Upper lobe of left lung (tissue), 6 donors: ENCODE measurements at places on chromosomes 16 and 17.

GRCh38 chr16:72992142-72992601 lies 55.8 kb downstream of the ZFHX3 start:
- H3K4me3 ChIP-seq, result no peak overlapping the region
- H3K27ac ChIP-seq, result peak overlapping the region; percentile 42
- H3K36me3 ChIP-seq, result no peaks in the 10 kb centered on the region
- DNase-seq, result no peak
- H3K4me1 ChIP-seq, result peaks cover 81% of the 10 kb centered on the region

DNA sequence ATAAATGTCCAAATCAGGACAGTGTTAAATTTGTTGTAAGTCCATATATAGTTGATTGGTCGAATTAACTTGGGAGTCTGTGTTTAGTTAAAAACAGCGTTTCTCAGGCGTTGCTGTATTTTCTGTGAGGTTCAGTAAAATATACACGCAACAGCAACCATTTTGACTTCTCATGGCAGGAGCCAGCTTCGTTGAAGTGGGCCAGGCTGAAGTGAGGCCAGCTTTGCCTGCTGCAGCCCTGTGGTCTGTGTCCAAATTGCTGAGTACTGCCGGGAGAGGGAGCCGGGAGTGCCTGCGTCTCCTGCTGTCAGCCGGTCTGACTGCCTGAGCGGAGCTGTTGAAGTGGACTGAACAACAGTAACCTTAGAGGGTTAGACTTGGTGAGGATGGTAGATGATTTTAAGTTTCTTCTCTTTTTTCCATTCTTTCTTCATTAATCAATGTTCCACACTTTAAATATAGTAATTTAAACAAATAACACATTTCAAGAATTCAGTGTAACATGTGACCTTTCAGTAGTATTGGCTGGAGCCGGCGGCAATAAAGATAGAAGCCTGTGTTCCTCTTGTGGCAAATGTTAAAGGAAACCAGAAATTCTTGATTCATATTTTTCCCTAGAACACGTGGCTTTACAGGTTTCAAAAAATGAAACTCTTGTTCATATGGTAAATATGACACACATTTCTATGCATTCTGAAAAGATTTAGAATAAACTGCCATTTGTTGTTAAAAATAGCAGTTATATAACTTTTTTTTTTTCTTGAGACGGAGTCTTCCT lies 37.0 kb upstream of the ZNF750 start:
- no peaks in the 10 kb centered on the region for H3K27me3 ChIP-seq
- peaks cover 8% of the 10 kb centered on the region for H3K36me3 ChIP-seq
- peak overlapping the region; percentile 90 for H3K27ac ChIP-seq
- H3K4me1 ChIP-seq, result peaks cover 71% of the 10 kb centered on the region

DNA sequence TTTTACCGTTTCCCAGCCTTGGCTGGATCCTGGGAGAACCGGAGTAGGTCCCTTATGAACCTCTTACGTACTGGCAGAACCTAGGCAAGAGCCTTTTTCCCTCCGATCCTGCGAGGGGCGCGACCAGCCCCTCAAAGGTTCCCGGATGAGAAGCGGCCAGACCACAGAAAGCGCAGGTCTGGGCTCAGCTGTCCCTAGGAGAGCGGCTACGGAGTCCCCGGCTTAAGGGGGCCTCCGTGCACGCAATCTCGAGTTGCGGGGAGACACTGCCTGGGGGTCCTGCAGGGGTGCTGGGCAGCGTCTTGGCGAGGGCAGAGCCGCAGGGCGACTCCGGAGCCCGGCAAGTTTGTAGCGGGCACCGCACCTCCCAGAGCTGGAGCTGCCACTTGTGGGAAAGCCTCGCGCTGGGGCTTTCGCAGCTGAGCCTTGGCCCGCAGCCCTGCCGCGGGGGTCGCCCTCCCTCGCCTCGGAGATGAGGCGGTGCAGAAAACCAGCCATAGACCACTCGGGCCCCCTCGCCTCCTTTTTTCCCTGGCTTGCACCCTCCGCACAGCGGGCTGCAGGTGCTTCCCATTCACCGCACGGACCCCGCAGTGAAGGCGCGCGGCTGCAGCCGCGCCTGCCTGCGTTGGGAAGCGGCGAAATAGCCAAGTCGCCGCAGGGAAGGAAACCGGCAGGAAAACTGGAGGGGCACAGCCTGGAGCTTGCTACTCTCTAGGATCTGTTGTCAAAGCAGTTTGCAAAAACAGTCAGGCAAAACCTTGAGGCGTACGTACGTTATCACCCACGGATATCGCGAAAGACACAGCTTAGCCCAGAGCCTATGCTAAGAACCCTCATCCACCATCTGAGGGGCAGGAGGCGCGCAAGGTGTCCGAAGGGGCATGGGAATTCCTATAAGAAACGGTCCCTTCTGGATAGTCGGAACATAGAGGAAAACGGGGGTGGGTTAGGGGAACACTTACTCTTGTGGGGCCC lies 834 bp downstream of the CDH8 start:
- H3K4me3 ChIP-seq, result peak overlapping the region; percentile 22
- peaks cover 24% of the 10 kb centered on the region for H3K27me3 ChIP-seq
- no peaks in the 10 kb centered on the region for H3K36me3 ChIP-seq
- H3K27ac ChIP-seq, result no peak overlapping the region
- DNase-seq, result peak; percentile 62

GRCh38 chr16:363110-363765 lies 7.1 kb downstream of the MRPL28 start:
- no peak overlapping the region for H3K27ac ChIP-seq
- DNase-seq, result no peak
- H3K27me3 ChIP-seq, result no peaks in the 10 kb centered on the region
- peaks cover 6% of the 10 kb centered on the region for H3K4me1 ChIP-seq

DNA sequence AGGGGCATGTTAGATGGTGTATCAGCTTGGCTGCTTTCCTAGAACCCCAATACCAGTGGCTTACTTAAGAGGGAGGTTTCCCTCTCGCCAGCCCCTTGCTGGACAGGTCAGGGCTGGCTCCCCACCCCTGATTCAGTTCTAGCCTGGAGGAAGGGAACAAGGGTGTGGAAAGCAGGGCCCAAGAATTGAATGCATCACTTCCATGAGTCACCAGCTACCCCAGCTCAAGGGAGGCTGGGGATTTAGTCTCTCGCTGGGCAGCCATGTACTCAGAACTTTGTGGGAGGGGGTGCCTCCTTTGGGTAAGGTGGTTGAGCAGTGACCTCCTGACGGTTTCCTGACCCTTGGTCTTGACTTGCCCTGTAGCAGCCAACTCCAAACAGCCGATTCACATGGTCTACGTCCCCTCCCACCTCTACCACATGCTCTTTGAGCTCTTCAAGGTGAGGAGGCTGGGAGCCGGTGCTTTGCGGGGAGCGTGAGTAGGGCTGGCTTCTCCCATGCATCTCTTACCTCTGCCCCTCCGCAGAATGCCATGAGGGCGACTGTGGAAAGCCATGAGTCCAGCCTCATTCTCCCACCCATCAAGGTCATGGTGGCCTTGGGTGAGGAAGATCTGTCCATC lies 12.8 kb downstream of the PDK2 start:
- peaks cover 9% of the 10 kb centered on the region for H3K4me1 ChIP-seq
- peaks cover 14% of the 10 kb centered on the region for H3K36me3 ChIP-seq
- DNase-seq, result no peak
- no peaks in the 10 kb centered on the region for H3K27me3 ChIP-seq
- no peak overlapping the region for H3K4me3 ChIP-seq

- no peaks in the 10 kb centered on the region for H3K36me3 ChIP-seq
- no peak overlapping the region for H3K4me3 ChIP-seq
- no peaks in the 10 kb centered on the region for H3K27me3 ChIP-seq
- H3K27ac ChIP-seq, result peak overlapping the region; percentile 34
Measured at GRCh38 chr16:49698931-49699840, 156.7 kb downstream of the ZNF423 start.

DNA sequence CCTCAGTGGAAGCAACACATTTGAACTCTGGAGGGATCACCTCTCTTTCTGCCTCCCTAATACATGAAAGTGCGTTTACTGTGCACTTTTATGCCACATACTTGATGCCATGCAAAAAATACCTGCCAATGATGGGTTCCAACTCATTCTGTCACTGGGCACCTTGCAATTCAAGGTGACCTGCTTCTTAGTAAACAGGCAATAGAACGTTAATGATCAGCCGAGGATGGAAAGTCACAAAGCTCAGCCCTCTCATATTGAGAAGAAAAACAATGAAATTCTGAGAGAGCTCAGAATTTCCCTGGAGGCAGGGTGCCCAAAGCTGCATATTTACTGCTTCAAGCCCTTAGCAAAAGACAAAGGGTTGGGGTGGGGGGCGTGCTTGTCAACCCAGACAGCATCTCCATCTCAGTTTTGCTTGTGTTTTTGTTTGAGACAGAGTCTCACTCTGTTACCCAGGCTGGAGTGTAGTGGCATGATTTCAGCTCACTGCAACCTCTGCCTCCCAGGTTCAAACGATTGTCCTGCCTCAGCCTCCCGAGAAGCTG lies 23.2 kb downstream of the LITAF start:
- no peak for DNase-seq
- H3K4me1 ChIP-seq, result peaks cover 6% of the 10 kb centered on the region
- no peaks in the 10 kb centered on the region for H3K36me3 ChIP-seq
- H3K27me3 ChIP-seq, result no peaks in the 10 kb centered on the region
- H3K27ac ChIP-seq, result peak overlapping the region; percentile 35
- H3K4me3 ChIP-seq, result no peak overlapping the region

GRCh38 chr16:2609827-2610470 lies 72.1 kb downstream of the PDPK1 start:
- no peaks in the 10 kb centered on the region for H3K4me1 ChIP-seq
- H3K27ac ChIP-seq, result no peak overlapping the region
- H3K4me3 ChIP-seq, result no peak overlapping the region
- no peaks in the 10 kb centered on the region for H3K27me3 ChIP-seq
- peak; percentile 61 for DNase-seq

- no peak for DNase-seq
- peaks cover 5% of the 10 kb centered on the region for H3K36me3 ChIP-seq
- H3K27me3 ChIP-seq, result no peaks in the 10 kb centered on the region
- H3K27ac ChIP-seq, result no peak overlapping the region
- H3K4me1 ChIP-seq, result no peaks in the 10 kb centered on the region
Measured at GRCh38 chr17:60647705-60648104, 29.9 kb upstream of the BCAS3 start.

DNA sequence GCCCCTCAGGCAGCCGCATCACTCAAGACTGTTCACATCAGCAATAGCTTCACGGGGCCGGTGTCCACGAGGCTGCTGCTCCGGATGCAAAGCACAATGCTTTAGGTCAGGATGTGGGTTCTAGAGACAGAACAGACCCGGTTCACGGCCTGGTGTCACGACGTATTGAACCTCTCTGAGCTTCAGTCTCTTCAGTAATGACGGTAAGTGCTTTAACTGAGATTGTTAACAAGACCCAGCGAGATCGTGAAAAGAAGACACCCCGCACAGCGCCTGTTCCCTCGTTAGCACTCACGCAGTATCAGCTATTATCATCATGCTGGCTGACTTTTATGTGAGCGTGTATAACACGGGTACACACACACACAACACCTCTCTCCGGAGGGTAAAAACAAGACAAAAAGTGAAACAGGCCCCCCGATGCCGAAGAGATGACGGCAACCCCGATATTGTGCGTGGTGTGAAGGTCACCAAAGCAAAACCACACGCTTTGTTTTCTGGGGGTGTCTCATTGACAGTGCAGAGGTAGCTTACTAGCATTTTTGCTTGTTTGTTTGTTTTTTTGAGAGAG lies 21.4 kb upstream of the ABR start:
- DNase-seq, result no peak
- no peak overlapping the region for H3K27ac ChIP-seq
- no peaks in the 10 kb centered on the region for H3K27me3 ChIP-seq
- peaks cover 35% of the 10 kb centered on the region for H3K4me1 ChIP-seq

- H3K36me3 ChIP-seq, result no peaks in the 10 kb centered on the region
- no peaks in the 10 kb centered on the region for H3K4me1 ChIP-seq
- DNase-seq, result no peak
Measured at GRCh38 chr16:47728205-47728604, 267.1 kb downstream of the PHKB start.

DNA sequence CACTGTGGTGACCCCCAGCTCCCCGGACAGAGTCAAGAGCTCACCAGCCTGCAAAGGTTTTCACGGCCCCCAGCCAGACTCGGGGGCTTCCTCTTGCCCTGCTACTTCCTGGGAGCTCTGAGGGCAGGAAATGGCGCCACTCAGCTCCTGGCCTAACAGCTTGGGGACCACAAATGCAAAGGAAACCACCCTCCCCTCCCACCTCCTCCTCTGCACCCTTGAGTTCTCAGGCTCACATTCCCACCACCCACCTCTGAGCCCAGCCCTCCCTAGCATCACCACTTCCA lies 375 bp upstream of the SPN start:
- no peak overlapping the region for H3K27ac ChIP-seq
- H3K27me3 ChIP-seq, result no peaks in the 10 kb centered on the region
- no peak for DNase-seq
- H3K4me1 ChIP-seq, result peaks cover 25% of the 10 kb centered on the region
- H3K36me3 ChIP-seq, result no peaks in the 10 kb centered on the region

DNA sequence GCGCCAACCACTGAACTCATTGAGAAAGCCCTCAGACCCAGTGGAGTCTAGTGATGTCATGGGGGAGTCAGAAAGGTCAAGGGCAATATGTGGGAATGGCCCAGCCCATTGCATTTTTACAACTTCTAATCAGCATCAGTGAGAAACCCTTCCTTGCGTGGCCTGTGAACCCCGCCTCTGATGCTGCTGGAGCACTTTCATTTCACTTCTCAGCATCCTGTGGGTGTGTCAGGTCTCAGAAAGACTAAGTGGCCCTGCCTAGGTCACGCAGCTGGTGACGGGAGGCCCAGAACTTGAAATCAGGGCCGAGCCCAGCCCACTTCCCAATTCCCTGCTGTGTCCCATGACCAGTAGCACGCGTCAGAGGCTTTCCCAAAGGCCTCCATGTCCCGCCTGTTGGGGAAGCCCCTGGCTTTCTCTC lies 6.1 kb downstream of the DNAI2 start:
- peak overlapping the region; percentile 4 for H3K27ac ChIP-seq
- peak; percentile 32 for DNase-seq
- no peaks in the 10 kb centered on the region for H3K27me3 ChIP-seq
- no peaks in the 10 kb centered on the region for H3K36me3 ChIP-seq

DNA sequence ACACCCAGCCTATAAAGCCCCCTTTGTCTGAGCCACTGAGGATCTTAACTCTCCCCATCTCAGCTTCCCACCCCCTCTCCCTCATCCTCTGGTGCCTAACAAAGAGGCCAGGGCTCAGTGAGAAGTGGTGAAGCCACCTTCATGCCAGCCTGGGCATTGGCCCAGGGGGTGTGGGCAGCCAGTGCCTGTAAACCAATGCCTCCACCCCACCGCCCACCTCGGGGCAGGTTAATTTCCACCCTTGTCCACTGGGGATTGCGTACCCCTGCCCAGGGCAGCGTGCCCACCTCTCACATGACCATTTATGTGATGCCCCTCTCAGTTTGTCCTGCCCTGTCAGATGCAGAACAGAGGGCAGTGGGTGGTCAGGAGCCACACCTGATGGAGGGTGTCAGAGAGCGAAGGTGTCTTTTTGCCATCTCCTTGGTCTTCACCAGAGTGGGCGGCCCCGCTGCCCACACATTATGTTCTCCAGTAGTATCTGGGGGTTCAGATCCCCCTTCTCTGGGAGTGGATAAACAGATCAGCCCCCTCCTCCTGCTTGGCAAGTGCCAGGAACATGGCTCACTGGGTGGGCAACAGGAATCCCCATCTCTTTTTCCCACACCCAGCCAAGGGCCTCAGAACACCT lies 10.1 kb upstream of the ARHGAP23 start:
- H3K36me3 ChIP-seq, result no peaks in the 10 kb centered on the region
- no peak for DNase-seq
- no peak overlapping the region for H3K4me3 ChIP-seq
- H3K27me3 ChIP-seq, result peaks cover 20% of the 10 kb centered on the region
- peaks cover 9% of the 10 kb centered on the region for H3K4me1 ChIP-seq
- no peak overlapping the region for H3K27ac ChIP-seq

- no peaks in the 10 kb centered on the region for H3K4me1 ChIP-seq
- H3K4me3 ChIP-seq, result no peak overlapping the region
- no peak overlapping the region for H3K27ac ChIP-seq
- no peak for DNase-seq
- no peaks in the 10 kb centered on the region for H3K27me3 ChIP-seq
Measured at GRCh38 chr17:223723-224471, 42.4 kb upstream of the DOC2B start.
